ENCODE measurements at places on chromosomes 1 and 21.

DNA sequence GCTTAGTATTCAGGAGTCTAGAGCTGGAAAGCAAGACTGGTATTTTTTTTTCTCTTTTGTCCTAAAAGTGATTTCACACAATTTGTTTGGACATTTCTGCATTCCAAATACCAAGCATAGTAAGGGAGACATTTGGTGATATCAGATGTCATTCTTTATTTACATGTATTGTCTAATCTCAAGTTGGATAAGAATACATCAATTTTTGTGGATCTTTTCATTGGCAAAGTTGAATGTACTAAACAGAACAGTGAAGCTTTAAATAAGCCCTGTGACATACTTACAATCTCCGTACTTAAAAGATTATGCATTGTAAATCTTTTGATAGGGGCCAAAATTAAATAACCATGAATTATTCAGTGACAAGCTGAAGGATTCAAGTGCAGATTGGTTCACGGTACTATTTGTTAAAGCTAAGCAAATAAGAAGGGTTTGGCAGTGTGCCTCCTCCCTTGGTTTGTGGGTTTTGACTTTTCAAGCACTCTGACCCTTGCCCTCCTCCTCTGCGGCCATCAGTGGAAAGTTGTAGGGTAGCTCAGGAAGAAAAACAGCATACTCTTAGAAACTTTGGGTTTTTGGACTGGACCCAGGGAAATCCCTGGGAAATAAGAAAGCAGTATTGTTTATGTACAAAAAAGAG is 663.7 kb downstream of the ADGRL2 start:
- DNase-seq = no peak

DNA sequence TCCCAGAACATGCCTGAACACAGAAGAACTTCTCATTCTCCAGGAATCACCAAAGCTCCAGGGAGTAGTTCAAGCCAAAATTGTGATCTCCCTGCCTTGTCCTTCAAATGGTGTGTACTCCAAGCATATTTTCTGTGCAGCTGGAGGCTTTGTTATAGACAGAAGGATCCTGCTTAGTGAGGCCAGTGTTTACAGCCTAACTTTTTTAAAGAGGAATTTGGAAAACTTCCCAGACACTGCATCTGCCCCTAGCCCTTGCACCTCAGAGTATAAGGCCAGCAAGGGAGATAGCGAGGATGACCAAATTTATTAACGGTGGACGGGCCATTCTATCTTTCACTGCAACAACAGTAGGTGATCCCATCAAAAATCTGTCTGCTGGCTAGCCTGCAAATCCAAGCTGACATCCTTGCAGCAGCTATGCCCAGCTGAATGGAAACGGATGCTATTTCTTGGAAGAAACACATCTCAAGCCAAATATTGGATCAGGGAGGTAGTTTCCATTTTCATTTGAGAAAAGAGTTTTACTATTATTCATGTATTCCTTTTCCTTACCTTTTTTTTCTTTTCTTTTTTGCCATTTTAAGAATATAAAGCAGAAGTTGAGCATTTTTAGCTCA is 249.8 kb downstream of the USH2A start:
- DNase-seq = no peak

- DNase-seq = no peak
These were observed 91.0 kb upstream of the TMEM51 start for GRCh38 chr1:15062479-15063099.

GRCh38 chr21:32114419-32115035 is 164.3 kb downstream of the MIS18A start:
- DNase-seq = no peak

DNA sequence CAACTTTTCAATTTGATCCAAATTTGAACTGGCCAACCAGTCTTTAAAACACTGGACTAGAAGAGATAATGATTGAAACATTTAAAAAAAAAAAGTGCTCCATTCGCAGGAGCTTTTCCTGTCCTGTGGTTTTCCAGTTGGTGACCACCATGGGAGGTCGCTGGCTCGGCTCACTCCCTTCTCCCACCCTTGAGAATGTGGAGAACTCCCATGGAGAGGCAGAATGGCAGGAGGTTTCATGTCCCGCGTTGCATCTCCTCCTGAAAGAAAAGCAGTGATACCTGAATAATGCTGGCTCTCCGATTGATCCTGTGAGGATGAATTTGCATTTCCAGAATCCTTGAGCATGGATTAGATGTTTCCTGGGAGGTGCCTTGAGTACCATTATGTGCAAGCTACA is 16.5 kb upstream of the MPZL1 start:
- DNase-seq = no peak
